ENCODE measurements at places on chromosomes 6 and 20.

DNA sequence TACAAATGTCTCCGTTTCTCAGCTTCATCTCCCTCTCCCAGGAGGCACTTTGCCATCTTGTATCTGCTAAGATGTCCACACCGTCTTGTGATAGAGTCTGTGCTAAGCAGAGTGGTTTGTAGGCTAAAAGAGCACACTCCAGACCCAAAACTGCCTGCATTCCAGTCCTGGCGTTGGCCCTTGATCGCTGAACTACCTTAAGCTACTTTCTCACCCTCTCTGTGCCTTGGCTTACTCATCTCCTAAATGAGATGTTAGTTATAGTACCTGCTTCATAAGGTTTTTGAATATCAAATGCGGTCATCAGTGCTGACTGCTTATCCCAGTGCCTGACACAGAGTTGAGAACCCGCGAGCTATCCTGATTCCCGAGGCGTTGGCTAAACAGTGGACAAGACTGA, 14.0 kb downstream of the CASS4 start:
- no peak for DNase-seq

- DNase-seq: no peak
These were observed 11.6 kb downstream of the RIPOR3 start for GRCh38 chr20:50679753-50680104.

GRCh38 chr6:148347441-148348054, 4.9 kb downstream of the SASH1 start:
- DNase-seq: no peak

GRCh38 chr20:57449398-57450354, 58.5 kb downstream of the RBM38 start:
- DNase-seq: no peak

GRCh38 chr6:90226257-90226656, 70.4 kb downstream of the BACH2 start:
- no peak for DNase-seq
